ENCODE measurements at places on chromosomes 4 and X. TPM values are rescaled to one million over a fixed set of nuclear protein-coding genes. Genes with fewer than 3 reads are reported as not detected.

RBMXL3 gene
- total RNA-seq: not detected

MAOB gene
- 152 TPM for total RNA-seq

ATOH1 gene
- not detected for total RNA-seq

PRRG1 gene
- 9.1 TPM for total RNA-seq

FAM114A1 gene
- 22.0 TPM for total RNA-seq

PABPC5 gene
- total RNA-seq: 0.52 TPM

STATH gene
- not detected for total RNA-seq

DKC1 gene
- 24.2 TPM for total RNA-seq

PABPC1L2A gene
- total RNA-seq: not detected

CPEB2 gene
- 21.2 TPM for total RNA-seq

GRCh38 chrX:17546356-17546755 lies 171.4 kb downstream of the NHS start:
- DNase-seq: no peak
- no peaks in the 10 kb centered on the region for H3K27me3 ChIP-seq
- H3K4me1 ChIP-seq: no peaks in the 10 kb centered on the region
- no peaks in the 10 kb centered on the region for H3K36me3 ChIP-seq
- H3K4me3 ChIP-seq: no peak overlapping the region

DNA sequence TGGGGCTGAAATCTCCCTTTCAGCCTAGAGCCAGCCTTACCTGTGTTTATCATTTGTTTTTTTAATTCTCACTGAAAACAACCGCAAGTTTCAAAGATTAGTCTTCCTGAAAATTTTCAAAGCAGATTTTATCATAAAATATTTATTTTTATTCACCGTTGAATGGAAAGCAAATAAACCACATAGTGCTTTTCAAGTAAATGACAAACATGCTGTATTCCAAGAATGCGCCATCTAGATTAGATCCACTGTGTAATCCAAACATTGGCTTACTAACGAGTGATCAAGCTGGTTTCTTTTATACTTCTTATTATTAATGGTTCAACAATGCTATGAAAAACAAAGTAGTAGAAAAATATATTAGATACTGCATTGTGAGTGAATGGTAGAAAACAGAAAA lies 1176.2 kb upstream of the IGFBP7 start:
- H3K27ac ChIP-seq: no peak overlapping the region
- H3K4me1 ChIP-seq: no peaks in the 10 kb centered on the region
- DNase-seq: no peak
- no peaks in the 10 kb centered on the region for H3K36me3 ChIP-seq
- no peaks in the 10 kb centered on the region for H3K27me3 ChIP-seq

GRCh38 chrX:121008920-121009319 lies 23.4 kb upstream of the CT47A1 start:
- no peaks in the 10 kb centered on the region for H3K27me3 ChIP-seq
- H3K4me1 ChIP-seq: no peaks in the 10 kb centered on the region
- no peak for DNase-seq

GRCh38 chr4:142567199-142567598 lies 278.9 kb downstream of the INPP4B start:
- H3K4me3 ChIP-seq: peak overlapping the region; percentile 20
- peaks cover 6% of the 10 kb centered on the region for H3K4me1 ChIP-seq
- H3K27ac ChIP-seq: no peak overlapping the region
- no peaks in the 10 kb centered on the region for H3K36me3 ChIP-seq
- H3K27me3 ChIP-seq: no peaks in the 10 kb centered on the region

DNA sequence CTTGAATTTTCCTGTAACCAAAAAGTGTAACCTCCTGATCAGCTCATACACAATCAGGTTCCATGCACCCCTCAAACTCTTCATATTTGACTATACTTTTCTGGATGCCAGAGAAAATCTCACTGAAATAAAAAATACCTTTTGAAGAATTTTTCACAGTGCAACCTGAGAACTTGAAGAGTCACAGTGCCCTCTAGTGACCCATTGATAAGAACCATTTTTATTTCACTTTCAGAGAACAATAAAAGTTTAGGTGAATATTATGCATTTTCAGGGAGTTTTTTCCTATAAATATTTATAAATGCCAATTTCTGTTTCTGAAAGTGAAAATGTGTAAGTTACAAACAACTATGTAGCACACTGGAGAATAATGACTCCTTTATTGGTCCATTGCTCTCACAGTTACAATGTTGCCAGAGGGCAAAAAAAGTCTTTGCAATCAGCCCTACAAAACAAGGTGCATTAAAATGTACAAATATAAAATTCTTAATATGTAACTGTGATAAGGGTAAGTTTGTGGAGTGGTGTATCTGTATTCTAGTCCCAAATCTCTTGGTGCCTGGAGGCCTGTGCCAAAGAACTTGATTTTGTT lies 153.6 kb upstream of the INTU start:
- H3K4me3 ChIP-seq: no peak overlapping the region
- H3K4me1 ChIP-seq: no peaks in the 10 kb centered on the region
- H3K27me3 ChIP-seq: no peaks in the 10 kb centered on the region

DNA sequence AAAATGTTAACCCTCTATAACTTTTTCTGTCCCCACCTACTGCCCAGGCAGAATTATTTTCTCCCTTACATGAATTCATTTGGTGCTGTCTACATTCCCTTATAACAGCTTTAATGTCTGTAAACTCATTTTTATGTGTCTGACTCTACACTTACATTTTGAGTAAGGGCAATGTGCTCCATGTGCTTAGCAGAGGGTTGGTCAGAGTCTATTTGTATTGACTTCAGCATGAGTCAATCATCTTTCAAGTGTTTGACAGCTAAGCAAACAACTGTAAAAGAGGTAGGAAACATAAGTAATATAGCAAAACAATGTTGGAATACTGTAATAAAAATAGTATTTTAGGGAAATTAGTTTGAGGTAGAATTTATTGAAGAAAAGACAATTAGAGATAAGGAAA lies 6.3 kb downstream of the IL15 start:
- H3K27me3 ChIP-seq: no peaks in the 10 kb centered on the region
- H3K27ac ChIP-seq: no peak overlapping the region
- DNase-seq: no peak
- H3K36me3 ChIP-seq: no peaks in the 10 kb centered on the region
- H3K4me3 ChIP-seq: no peak overlapping the region

DNA sequence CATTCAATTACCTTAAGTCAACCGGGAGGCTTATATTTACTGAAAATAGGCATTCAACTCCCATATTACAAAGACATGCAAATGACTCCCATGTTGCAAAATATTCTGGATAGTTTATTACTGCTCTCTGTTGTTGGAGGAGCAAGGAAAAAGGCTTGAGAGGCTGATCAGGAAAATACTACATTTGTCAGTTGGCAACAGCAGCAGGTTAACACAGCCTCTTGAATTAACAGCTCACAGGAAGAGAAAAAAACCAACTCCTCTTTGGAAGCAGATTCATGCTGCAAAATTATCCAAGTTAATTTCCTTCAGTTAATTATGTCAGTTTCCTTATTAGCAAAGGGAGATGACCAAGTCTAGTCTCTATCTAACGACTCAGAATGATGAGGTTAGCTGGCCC lies 238.9 kb downstream of the MAML3 start:
- no peak for DNase-seq
- no peaks in the 10 kb centered on the region for H3K27me3 ChIP-seq
- peaks cover 55% of the 10 kb centered on the region for H3K4me1 ChIP-seq
- no peaks in the 10 kb centered on the region for H3K36me3 ChIP-seq
- no peak overlapping the region for H3K4me3 ChIP-seq
- H3K27ac ChIP-seq: peak overlapping the region; percentile 22

GRCh38 chr4:57187246-57187645 lies 77.1 kb upstream of the IGFBP7 start:
- H3K4me3 ChIP-seq: no peak overlapping the region
- H3K36me3 ChIP-seq: no peaks in the 10 kb centered on the region
- H3K27ac ChIP-seq: no peak overlapping the region
- DNase-seq: no peak
- peaks cover 3% of the 10 kb centered on the region for H3K4me1 ChIP-seq
- no peaks in the 10 kb centered on the region for H3K27me3 ChIP-seq

GRCh38 chrX:9311421-9312160 lies 153.3 kb upstream of the TBL1X start:
- no peaks in the 10 kb centered on the region for H3K36me3 ChIP-seq
- H3K27me3 ChIP-seq: no peaks in the 10 kb centered on the region
- H3K4me3 ChIP-seq: no peak overlapping the region

DNA sequence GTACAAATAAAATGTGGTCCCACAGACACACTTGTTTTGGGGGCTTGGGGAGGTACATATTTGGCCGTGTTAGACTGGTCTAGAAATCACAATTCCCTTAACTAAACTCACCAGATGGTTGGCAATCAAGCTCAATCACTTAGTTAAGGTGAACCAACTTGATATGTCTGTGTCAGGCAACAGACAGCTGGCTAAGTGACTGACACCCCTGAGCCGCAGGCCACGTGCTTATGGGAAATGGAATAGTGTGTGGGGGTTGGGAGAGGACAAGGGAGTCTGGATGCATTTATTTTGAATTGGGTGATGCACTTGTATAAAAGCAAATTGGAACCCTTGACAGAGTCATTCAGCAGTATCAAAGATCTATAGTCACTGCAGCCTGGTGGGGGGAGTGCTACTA lies 209.0 kb downstream of the HS6ST2 start:
- H3K27ac ChIP-seq: no peak overlapping the region
- H3K27me3 ChIP-seq: peaks cover 32% of the 10 kb centered on the region
- no peaks in the 10 kb centered on the region for H3K36me3 ChIP-seq

GRCh38 chr4:20403846-20404245 lies 152.1 kb downstream of the SLIT2 start:
- no peak overlapping the region for H3K27ac ChIP-seq
- no peaks in the 10 kb centered on the region for H3K36me3 ChIP-seq
- H3K4me3 ChIP-seq: no peak overlapping the region
- peaks cover 6% of the 10 kb centered on the region for H3K4me1 ChIP-seq
- DNase-seq: no peak

DNA sequence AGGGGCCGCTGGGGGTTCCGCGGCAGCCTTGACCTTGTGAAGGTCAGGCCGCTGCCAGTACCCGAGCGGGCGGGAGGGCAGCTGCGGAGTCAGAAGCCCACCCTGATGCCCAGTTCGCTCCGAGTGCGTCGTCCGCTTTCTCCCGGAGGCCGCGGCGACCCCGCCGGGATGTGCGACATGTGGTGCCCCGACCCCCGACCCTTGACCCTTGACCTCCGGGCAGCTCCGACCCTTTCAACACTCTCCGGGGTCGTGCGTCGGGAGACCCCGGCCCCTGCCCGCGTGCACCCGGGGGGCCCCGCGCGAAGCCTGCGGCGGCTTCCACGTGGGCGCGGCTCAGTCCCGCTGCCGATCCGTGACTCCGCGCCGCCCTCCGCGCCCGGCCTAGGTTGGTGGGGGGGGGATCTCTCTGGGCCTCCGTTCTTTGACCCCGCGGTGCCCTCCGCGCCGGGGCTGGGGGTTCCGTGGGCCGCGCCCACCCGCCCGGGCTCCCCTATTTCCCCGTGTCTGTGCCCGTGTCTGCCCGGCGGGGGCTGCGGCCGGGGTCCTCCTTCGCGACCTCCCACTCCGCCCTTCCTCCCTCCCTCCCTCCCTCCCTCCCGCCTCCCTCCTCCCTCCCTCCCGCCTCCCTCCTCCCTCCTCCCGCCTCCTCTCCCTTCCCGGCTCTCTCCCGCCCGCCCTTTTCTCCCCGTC lies 609 bp upstream of the SLC25A6 start:
- peak overlapping the region; percentile 99 for H3K27ac ChIP-seq
- peak; percentile 75 for DNase-seq
- peaks cover 10% of the 10 kb centered on the region for H3K36me3 ChIP-seq
- H3K27me3 ChIP-seq: no peaks in the 10 kb centered on the region
- H3K4me1 ChIP-seq: peaks cover 39% of the 10 kb centered on the region

GRCh38 chr4:173124209-173124865 lies 44.3 kb upstream of the GALNT7 start:
- no peak overlapping the region for H3K27ac ChIP-seq
- DNase-seq: no peak

- H3K36me3 ChIP-seq: no peaks in the 10 kb centered on the region
- H3K27ac ChIP-seq: no peak overlapping the region
- no peak for DNase-seq
- peaks cover 7% of the 10 kb centered on the region for H3K4me1 ChIP-seq
- no peaks in the 10 kb centered on the region for H3K27me3 ChIP-seq
- no peak overlapping the region for H3K4me3 ChIP-seq
Observed at GRCh38 chr4:62222121-62222520, 1022.0 kb downstream of the ADGRL3 start.

Data from heart right ventricle (tissue), 16 donors.